ENCODE measurements at places on chromosomes 2 and 18.

DNA sequence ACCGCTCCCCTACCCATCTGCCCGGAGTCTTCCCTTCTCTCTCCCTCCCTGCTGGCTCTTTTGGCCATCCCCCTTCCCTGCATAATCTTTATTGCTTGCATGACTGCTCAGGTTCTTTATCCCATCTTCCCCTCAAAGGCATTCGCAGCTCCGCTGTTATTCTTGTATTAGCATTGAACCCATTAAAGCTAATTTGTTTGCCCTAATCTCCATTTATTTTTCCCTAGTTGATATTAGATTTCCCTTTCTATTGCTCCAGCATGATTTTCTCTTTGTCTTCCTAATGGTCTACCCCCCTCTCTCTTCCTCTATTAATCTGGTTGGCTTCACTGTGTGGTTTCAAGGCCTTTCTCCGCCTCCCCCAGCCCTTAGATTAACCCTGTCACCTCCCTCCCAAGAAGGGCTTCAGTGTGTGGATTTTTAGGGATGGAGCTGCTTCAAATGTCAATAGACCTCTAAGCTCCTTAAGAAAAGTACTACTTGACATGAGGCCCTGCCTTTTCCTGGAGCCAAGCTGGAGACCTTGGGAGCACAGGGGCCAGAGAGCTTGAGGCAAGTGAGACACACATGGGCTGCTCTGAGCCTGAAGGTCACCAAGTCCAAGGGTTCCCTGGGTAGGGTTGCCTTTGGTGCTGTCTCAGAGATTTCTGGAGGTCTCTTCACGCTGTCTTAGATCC, 20.1 kb downstream of the PAX8 start:
- DNase-seq: no peak

- no peak for DNase-seq
Observed at GRCh38 chr2:21774691-21775368, 651.1 kb downstream of the TDRD15 start.

DNA sequence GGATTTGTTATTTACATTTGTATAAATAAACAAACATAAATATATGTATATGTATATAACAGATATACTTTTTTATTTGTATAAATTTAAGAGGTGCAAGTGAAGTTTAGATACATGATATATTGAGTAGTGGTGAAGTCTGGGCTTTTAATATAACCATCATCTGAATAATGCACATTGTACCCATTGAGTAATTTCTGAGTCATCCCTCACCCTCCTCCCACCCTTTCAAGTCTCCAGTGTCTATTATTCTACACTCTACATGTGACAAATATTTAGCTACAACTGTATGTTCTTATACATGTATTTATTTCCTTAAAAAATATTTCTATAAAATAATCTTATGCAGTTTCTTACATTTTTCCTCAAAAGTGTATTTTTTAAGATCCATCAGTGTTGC, 358.7 kb upstream of the TFPI start:
- DNase-seq: no peak

DNA sequence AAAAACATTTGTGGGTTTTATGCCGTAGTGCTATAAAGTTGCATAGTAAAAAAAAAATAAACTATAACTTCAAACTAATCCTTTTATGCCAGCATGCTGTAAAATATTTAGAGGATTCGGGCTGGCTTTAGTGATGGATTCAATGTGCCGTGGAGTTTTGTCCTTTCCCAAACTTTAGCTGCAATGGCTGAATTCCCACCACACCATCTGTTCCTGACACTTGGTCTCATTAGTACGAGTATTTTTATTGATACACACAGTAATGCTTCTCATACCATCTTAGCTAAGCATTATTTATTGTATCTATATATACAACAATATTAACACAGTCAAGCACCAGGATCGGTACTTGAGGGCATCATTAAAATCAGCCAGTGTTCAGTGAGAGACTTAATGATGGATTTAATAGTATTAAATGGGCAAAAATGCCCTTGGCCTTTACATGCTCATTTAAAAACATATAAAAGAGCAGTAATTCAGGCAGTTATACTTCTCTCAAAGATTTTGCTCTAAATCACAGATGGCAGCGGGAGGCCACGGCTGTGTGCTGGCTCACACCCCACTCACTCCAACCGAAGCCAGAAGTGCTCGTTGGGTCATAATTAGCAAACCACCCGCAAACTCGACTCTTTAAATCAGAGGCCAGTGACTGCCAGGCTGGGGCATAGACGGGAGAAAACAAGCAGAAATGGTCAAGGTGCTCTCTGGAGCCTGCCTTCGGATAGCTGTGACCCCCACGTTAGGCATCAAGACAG, 297.0 kb upstream of the REV1 start:
- DNase-seq: no peak

DNA sequence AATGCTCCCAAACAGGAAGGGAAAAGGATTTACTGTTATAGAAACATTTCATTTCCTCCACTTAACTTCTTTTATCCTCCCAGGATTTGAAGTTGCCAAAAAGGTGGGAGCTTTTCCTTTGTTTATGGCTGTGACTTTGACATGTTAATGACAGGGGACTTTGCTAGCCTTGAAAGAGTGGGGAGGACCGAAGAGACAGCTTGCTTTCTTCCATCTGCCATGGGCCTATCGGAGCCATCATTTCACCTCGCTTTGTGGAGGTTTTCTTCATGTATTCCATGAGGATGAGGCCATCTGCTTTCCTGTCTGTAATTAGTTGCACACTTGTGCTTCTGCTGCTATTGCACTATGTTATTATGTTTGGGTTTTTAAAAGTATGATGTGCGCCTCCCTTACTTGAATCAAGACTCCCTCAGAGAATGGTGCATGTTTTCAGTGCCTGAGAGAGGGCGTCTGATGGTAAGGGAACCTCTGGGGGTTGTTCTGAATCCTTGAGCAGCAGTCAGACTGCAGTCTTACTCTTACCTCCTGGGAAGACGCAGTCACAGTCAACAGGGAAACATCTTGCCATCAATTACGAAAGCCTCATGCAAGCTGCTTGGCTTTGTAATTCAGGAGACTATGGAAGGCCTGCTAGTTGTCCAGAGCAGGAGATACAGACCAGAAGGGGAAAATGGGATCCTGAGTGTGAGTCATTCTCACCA, 173.3 kb upstream of the MGAT5 start:
- no peak for DNase-seq

- DNase-seq: no peak
Observed at GRCh38 chr18:76386886-76387285, 108.2 kb downstream of the ZNF516 start.

- no peak for DNase-seq
Observed at GRCh38 chr2:32614084-32614483, 13.8 kb upstream of the TTC27 start.

DNA sequence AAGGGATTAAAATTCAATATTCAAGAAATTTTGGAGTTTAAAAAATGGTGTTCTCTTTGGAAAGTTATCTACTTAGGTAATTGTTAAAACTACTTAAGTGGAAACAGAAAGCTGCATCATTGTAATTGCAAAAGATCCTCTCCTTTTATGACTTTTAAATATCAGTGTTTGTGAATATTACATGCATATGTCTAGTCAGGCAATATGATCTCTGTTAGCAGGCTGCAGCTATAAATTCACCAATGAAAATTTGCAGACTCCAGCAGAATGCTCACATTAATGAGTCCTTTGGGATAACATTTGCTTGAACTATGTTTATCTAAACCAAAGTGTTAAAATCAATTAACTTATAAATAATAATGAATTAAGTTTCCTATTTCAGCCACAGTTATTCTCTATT, 59.2 kb upstream of the CSRNP3 start:
- no peak for DNase-seq

- no peak for DNase-seq
Observed at GRCh38 chr18:79533591-79533990, 137.9 kb downstream of the NFATC1 start.

- no peak for DNase-seq
Observed at GRCh38 chr2:229009816-229010215, 261.3 kb downstream of the PID1 start.

DNA sequence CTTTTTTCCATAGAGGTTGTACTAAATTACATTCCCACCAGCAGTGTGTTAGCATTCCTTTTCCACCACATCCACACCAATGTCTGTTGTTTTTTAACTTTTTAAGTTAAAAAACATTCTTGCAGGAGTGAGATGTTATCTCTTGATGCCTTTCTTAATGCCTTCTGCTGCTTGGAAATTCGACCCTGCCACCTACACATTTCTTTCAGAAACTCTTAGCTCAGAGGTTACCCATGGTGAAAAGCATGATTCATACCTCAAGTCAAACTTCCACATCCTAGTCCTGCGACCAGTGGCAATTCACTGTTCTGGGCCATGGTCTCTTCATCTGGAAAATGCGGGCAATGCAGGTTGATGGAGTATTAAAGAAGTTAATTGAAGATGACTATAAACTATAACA, 12.7 kb upstream of the HNMT start:
- DNase-seq: no peak

DNA sequence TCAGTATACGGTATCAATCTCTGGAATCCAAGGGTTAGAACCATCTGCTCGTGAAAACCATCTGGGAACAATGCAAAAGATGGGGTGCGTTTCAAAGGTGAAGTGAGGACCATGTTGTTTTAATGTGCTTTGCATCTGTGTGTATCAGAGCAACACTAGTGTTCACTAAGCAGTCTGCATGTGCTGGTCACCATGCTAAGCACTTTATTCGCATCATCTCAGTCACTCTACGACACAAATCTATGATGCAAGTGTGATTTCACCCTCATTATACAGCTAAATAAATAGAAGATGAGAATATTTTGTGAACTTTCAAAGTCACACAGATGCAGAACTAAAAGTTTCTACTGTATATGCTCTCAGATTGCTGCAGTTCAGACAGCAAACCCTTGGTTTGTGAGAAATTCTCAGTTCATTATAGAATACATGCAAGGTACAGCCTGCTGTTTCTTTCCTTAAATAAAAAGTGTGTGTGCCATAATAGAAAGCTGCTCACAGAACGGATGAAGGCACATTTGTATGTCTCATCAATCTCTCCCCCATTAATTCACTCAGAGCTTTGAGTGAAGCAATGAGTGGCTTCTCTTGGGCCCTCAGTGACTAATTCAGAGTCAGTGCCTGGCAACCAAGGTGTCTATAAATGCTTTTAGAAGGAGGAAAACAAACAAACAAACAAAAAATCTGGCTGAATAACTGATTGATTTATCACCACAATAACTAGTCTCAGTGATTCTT, 652.8 kb upstream of the SOX11 start:
- DNase-seq: no peak

DNA sequence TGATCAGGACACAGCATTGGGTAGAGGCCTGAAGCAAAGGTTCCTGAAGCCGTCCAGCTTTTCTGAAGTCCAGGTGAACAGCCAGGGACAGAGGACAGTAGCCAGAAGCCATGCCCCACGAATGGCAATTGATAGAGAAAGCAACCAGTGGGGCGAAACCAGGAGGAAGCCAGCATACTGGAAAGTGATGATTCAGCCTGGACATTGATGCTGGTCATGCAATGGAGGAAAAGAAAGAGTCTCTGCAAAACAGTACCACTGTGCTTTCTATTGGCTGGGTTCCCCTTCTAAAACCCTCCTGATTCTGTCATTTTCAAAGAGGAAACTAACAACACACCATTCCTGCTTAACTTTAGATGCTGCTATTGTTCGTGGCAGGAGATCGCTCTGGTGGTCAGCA, 221.4 kb upstream of the EPAS1 start:
- DNase-seq: no peak

DNA sequence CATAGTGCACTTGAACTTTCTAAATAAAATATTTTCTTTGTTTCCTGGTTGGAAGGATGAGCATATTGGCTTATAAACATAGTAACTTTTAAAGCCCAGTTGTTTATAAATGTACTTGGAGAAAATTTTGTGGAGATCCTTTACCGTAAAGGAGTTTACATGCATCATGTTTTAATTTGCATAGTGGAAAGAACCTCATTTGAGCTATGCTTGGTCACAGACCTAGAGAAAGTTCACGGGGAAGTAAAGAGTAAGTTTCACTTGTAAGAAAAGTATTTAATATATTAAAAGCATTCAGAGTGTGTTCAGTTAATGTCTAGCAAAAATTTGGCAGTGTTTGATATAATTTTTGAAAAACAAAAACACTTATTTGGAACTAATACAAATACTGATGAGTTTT, 45.3 kb downstream of the PIKFYVE start:
- no peak for DNase-seq

DNA sequence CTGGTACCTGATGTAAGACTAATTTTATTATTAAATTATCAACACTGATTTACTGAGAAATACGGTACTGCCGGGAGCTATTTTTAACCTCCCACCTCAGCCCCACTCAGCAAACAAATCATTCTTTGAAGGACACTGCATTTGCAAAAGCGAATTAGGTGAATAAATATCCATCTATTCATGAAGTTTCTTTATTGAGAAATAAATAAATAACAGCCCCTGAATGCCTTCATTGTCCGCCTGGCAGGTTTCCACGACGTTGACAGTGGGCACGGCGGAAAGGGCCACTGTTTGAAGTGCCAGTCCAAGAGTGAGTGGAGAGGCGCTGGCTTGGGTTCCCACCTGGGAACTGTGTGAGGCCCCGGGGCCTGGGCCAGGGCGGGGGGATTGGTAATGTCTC, 15.7 kb downstream of the C1QL2 start:
- no peak for DNase-seq

DNA sequence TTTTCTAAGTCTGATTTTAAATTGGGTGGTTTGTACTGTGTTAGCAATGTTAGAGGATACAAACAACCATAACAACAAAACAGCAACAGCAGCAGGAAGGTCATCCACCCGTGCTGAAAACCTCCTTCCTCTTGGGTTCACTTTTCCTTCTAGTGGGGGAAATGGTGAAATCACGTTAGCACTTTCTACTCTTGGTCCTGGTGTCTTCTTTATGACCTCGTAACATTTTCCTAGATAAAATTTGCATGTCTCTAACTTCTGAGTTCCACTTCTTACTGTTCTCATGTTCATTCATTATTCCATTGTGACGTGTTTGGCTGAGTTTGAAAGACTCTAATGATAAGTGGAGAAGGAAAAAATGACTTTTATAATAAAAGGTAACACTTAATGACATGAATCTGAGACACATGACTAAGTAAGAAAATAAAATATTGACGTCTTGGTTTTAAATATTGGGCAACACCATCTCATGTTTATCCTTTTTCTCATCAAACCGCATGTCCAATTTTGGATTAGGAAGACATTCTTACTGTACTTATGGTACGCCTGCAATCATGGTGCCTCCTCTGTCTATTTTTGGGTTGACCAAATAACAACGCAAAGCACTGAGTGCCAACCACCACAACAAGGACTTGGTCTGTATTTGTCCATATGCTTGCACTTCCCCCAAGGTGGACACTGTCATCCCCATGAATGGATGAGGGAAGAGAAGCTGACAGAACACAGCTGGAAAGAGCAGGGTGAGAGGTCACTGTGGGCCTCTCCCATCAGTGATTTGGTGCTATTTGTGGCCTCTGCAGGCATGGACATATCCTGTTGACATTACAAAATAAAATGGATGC, 25.7 kb upstream of the IL1R1 start:
- no peak for DNase-seq

- no peak for DNase-seq
Observed at GRCh38 chr18:77469131-77469530, 219.5 kb downstream of the GALR1 start.
